M059J (cell line): ENCODE measurements at places on chromosomes 5 and 9.

DNA sequence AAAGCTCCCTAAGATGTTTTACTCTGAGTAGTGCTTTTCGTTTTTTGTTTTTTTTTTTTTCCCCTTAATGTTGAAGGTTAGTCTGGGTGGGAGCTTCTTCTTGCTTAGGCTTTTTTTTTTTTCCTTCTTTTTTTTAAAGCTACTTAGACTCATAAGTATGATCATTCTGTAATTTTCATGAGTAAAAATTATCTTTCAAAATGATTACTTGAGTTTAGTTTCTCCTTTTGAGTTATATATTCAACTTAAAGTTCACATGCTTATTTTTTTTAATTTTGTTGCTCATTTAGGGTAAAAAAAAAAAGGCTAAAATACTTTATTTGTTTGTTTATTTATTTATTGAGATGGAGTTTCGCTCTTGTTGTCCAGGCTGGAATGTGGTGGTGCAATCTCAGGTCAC is 2.9 kb downstream of the RBM27 start:
- no peak for DNase-seq

GRCh38 chr9:72577212-72577753 is 55.9 kb downstream of the TMC1 start:
- peak; percentile 92 for DNase-seq

DNA sequence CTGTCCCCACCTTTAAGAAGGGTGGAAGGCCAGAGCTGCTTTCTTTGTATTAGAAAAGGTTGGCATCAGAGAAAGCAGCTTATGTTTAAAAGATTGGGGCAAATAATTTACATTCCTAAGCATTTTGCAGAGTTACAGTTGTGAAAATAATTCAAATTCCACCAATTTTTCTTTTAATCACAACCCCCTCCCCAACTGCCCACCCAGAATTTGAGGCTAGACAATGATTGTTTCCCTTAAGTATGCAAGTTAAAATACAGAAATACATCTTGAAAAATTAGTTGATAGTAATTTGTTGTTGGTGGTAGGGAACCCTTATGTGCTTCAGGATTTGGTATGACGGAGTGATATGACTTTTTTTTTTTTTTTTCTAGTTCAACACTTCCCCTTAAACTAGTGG is 133.0 kb downstream of the ZSWIM6 start:
- DNase-seq, result no peak

GRCh38 chr5:151137067-151137825 is 20.3 kb downstream of the ANXA6 start:
- no peak for DNase-seq
